ENCODE measurements at places on chromosomes 5 and 9.

GRCh38 chr9:75739884-75740611 is 150.4 kb upstream of the PCSK5 start:
- no peak for DNase-seq

- DNase-seq = no peak
Measured at GRCh38 chr9:101601904-101602765, 7.4 kb upstream of the PPP3R2 start.

DNA sequence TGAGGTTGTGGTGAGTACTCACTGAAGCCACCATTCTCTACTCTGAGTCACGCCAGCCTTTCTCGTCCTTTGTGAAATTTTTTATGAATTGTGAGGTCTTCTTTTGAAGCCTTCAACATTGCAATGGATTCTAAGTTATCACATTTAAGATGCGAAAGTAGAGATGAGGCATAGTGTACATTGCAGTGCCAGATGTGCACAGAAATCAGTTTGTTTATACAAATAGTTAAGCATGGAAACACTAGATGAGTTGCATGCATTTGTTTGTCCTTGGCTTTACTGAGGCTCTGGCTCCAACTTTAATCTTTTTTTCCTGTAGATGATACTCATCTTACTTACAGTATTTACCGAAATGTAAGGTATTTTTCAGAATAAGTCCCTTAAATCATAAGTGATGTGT is 453.7 kb upstream of the RIOK2 start:
- DNase-seq = no peak

GRCh38 chr5:36009698-36010097 is 18.5 kb upstream of the UGT3A1 start:
- DNase-seq = no peak

GRCh38 chr9:113973226-113973625 is 97.1 kb downstream of the ZNF618 start:
- DNase-seq = no peak

DNA sequence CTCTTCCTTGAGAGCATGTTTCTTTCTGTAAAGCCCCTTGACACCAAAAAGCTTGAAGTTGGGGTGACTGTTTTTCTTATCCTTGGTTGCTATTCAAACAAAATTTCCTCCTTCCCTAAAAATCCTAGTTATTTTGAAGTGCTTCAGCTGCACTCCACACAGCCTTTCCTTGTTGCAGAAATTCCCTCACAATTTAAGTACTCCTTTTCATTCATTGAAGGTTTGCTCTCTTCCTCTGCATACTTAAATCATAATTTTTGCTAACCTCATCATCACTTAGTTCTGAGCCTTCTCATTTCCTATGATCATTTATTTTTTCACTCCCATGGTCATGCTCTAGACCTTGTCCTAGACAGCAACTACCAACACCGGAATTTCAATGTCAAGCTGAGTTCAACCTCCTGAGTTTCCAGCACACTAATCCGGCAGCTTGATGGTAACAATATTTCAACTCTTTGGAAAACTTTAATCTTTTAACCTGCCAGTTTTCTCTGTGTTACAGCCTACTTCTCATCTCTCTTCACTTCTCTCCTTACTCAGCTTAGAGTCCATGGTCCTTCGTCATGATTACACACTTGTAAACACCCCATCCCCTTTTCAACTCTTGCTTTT is 78.7 kb upstream of the ACTBL2 start:
- no peak for DNase-seq

GRCh38 chr9:116928884-116929283 is 241.8 kb downstream of the TRIM32 start:
- no peak for DNase-seq

GRCh38 chr5:107778647-107779046 is 107.9 kb upstream of the EFNA5 start:
- DNase-seq = no peak

GRCh38 chr5:27191786-27192510 is 153.6 kb upstream of the CDH9 start:
- no peak for DNase-seq

DNA sequence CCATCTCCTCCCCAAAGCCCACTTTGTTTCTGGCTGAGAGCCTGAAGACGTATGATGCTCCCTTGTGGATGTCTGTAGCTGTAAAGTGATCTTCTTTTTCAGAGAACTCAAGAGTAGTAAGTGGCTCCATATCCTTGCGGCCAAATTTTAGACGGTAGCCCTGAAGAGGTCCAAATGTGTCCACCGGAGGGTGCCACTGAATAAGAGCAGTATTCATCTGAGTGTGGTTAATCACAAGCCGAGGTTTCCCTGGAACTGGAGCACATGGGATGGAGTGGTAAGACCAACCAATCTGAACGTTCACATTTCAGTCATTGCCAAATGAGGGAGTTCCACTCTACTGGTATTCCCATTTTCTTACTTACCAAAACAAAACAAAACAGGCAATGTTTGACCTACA is 686.5 kb upstream of the DMAC1 start:
- no peak for DNase-seq

- no peak for DNase-seq
Measured at GRCh38 chr9:69951411-69951810, 92.2 kb upstream of the MAMDC2 start.

DNA sequence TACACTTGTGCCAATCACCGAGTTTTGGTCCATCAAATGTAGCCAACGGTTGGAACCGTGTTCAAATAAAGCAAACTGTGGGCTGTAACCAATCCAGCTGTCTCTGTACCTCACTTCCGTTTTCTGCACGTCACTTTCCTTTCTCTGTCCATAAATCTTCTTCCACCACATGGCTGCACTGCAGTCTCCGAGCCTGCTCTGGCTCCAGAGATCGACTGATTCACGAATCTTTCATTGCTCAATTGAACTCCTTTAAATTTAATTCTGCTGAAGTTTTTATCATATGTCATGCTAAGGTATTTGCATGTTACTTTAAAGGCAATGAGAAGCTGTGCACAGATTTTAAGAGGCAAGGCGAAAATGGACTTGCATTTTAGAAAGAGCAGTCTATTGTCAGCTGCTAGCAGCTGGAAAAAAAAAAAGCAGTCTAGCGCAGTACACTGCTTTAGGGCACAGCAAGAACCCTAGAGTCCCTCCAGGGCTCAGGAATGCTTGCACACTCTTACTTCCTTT is 13.2 kb downstream of the TTC39B start:
- no peak for DNase-seq

GRCh38 chr5:39194466-39195136 is 24.8 kb downstream of the FYB1 start:
- DNase-seq = no peak

GRCh38 chr9:111658943-111659342 is 2.5 kb upstream of the GNG10 start:
- no peak for DNase-seq

DNA sequence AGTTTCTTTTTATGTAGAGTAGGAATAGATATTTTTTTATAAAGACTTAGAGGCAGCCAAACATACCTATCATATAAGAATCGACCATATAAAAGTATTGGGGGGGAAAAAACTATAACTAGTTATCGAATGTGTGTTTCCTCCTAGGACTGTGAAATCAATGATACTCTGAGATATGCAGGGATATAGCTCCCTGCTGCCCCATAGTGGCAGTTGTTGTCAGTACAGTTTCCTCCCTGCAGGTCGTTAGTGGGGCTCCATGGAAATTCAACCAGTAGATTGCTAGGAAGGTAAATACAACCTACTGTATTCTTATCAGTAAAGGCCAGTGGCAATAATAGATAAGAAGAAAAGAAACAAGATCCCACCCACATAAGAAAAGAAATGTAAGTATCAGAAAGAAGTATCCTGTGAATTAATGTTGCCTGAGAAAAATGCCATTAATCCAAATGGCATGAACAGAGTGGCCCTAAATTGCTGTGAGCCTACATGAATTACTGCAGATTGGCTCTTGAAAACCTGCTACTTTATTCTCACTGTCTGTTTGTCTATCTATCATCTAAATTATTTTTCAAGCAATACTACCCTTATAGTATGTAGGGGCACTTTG is 136.9 kb upstream of the FBN2 start:
- DNase-seq = peak; percentile 37

DNA sequence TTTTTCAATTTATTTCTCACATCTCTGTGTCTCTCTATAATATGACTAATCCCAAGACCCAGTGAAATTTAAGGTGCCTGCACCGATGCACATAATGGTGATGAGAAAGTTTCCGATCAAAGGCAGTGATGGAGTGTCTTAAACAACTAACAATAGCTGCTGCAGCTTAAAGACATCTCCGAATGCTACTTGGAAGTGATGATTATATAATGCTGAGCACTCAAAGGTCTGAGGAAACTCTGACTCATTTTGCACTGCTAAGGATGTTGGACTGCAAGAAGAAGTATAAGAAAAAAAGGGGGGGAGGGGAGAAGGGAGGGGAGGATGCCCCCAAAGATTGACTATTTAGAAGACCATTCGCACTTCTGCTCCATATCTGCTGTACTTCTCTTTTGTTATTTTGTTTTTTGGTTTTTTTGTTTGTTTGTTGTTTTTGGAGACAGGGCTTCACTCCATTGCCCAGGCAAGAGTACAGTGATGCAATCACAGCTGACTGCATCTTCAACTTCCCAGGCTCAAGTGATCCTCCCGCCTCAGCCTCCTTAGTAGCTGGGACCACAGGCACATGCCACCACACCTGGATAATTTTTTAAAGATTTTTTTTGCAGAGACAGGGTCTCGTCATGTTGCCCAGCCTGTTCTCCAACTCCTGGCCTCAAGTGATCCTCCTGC is 192.2 kb downstream of the HSD17B3 start:
- no peak for DNase-seq

- DNase-seq = no peak
Measured at GRCh38 chr5:55324815-55325418, 17.1 kb downstream of the MTREX start.

DNA sequence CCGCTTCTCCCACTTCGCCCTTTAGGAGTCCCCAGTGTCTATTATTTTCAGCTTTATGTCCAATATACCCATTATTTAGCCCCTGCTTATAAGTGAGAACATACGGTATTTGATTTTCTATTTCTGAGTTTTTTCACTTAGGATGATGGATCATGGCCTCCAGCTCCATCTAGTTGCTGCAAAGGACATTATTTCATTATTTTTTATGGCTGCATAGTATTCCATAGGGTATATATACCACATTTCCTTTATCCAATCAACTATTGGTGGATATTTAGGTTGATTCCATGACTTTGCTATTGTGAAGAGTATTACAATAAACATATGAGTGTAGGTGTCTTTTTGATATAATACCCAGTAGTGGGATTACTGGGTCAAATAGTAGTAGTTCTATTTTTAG is 162.9 kb downstream of the FER start:
- no peak for DNase-seq
